ENCODE measurements at places on chromosomes 7 and 10.

GRCh38 chr10:120367341-120367740 lies 89.7 kb upstream of the PLPP4 start:
- DNase-seq: no peak

DNA sequence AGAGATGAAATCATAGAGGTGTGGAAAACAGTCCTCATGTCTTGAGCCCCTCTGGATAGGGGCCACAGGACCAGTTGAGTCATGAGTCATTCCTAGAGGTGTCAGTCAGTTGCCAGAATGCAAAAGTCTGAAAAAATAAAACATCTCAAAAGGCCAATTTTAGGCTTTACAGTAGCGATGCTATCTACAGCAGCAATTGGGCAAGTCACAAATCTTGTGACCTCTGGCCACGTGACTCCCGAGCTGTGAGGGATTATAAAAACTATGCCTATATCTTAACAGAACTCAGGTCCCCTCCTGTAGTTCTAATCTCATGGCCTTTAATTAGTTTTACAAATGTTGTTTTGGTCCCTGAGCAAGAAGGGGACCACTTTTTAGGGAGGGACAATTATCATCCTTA lies 15.6 kb upstream of the TAS2R41 start:
- no peak for DNase-seq

DNA sequence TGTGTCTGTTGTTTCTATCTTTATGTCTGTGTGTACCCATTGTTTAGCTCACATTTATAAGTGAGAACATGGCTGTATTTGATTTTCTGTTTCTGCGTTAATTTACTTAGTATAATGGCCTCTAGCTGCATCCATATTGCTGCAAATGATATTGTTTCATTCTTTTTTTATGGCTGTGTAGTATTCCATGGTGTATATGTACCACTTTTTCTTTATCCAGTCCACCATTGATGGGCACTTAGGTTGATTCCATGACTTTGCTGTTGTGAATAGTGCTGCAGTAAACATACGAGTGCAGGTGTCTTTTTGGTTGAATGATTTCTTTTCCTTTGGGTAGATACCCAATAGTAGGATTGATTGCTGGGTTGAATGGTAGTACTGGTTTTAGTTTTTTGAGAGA lies 48.2 kb downstream of the ZNRF2 start:
- DNase-seq: no peak

DNA sequence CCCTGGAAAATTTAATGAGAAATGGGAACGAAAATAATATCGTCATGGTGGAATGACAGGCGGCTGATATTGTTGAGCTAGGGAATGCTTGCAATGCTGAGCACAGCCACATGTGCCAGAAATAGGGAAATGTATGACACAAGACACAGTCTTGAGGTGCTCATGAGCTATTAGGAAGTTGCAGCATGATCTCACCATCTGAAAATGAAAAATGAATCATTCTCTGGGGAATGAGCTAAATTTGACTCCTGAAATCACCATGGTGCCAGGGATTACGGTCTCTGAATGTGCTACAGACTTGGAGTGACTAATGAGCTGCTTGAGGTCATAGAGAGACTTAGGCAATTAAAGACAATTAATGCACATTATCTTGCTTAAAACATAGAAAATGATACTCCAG lies 845.0 kb downstream of the CNTNAP2 start:
- DNase-seq: no peak

GRCh38 chr7:47452295-47452694 lies 129.6 kb downstream of the TNS3 start:
- no peak for DNase-seq

Measured in HFFc6 (cell line).